ENCODE measurements at places on chromosomes 11 and 22. TPM values are rescaled to one million over a fixed set of nuclear protein-coding genes. Genes with fewer than 3 reads are reported as not detected.

TAGLN gene
- total RNA-seq, result 138 TPM

TRPC6 gene
- 4.4 TPM for total RNA-seq

OR56A1 gene
- 0.97 TPM for total RNA-seq

C11orf24 gene
- 45.2 TPM for total RNA-seq

LYVE1 gene
- total RNA-seq, result 0.94 TPM

DNA sequence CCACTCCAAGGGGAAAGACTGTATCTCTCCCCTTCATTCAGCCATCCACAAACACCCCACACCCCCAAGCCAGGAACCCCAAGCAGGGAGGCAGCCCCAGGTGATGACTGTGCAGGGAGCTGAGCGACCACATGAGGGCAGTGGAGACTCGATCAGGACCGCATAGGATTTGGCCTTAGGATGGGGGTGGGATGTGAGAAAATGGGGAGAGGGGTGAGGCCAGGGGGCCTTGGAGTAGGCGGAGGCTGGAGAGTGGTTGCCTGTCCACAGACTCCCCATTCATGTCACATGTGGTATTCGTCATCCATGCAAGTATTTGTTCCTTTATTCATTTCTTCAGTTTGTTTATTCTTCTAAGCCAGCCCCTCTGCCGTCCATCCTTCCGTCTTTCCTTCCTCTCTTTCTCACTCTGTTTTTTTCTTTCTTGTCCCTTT, 2.7 kb upstream of the RHOD start:
- H3K4me1 ChIP-seq, result peaks cover 21% of the 10 kb centered on the region
- no peak overlapping the region for H3K4me3 ChIP-seq
- peaks cover 8% of the 10 kb centered on the region for H3K27me3 ChIP-seq
- H3K27ac ChIP-seq, result no peak overlapping the region
- peak; percentile 90 for DNase-seq
- no peaks in the 10 kb centered on the region for H3K36me3 ChIP-seq

- no peaks in the 10 kb centered on the region for H3K27me3 ChIP-seq
- H3K4me3 ChIP-seq, result no peak overlapping the region
- H3K36me3 ChIP-seq, result no peaks in the 10 kb centered on the region
- H3K27ac ChIP-seq, result no peak overlapping the region
- DNase-seq, result no peak
Observed at GRCh38 chr11:32479291-32479690, 44.0 kb upstream of the WT1 start.

DNA sequence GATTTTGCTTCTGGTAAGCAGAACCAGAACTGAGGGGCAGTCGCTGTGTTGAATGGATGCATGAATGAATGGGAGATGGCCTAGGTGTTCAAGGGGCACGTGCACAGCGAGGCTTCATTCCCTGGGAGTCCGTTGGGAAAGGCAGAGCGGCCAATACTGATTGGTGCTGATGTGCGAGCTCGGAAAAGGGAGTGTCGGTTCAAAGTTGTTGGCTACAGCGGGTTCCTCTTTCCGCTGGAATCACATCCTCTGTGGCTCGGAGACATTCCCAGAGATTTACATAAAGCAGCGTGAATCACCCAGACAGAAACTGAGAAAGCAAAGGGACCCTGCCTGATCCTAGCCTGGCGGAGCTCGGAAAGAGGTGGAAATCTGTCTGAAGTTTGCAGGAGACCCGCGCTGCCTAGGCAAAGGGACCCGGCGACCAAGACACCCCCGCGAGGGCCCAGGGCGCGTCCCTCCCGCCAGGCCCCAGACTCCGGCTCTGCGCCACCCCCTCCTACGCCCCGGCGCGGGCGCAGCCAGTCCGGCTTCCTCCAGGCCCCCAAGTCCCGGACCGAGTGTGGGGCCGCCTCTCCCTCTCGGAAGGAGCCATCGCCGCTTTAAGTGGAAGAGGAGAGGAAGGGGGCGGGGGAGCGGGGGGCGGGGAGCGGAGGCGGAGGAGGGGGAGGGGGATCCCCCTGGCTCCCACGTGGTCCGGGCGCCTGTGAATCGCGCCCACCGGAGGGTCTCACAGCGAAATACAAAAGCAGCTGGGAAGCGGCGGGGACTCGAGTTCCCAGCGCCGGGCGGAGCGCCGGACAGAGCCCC, at the start of gene FJX1:
Gene FJX1, plus strand, starts transcription at position 774 of the 810 bp plus-strand sequence. CDS start 177 bp downstream, outside the sequence.
- DNase-seq, result peak; percentile 90
- peaks cover 38% of the 10 kb centered on the region for H3K27me3 ChIP-seq
- H3K4me3 ChIP-seq, result peak within 1 kb of the TSS; percentile 65
- H3K27ac ChIP-seq, result no peak within 1 kb of the TSS
- H3K4me1 ChIP-seq, result peaks cover 14% of the 10 kb centered on the region

DNA sequence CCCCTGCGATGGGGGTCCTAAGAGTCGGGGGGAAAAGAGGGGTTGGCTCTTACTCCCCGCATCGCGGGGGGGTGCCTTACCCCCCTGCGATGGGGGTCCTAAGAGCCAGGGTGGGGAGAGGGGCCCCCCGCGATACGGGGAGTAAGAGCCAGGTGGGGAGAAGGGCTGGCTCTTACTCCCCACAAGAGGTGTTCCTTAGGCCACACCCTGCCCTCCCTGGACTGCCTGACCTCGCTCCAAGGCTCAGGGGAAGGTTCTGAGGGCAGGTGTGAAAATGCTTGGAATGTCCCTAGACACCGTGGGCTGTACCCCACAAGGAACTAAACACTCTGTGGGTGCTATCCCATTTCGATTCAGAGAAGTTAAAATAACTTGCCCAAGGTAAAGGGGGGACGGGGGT, 7.8 kb downstream of the UNC93B1 start:
- DNase-seq, result no peak
- no peaks in the 10 kb centered on the region for H3K27me3 ChIP-seq
- H3K4me3 ChIP-seq, result peak overlapping the region; percentile 73
- H3K4me1 ChIP-seq, result peaks cover 4% of the 10 kb centered on the region
- no peaks in the 10 kb centered on the region for H3K36me3 ChIP-seq

DNA sequence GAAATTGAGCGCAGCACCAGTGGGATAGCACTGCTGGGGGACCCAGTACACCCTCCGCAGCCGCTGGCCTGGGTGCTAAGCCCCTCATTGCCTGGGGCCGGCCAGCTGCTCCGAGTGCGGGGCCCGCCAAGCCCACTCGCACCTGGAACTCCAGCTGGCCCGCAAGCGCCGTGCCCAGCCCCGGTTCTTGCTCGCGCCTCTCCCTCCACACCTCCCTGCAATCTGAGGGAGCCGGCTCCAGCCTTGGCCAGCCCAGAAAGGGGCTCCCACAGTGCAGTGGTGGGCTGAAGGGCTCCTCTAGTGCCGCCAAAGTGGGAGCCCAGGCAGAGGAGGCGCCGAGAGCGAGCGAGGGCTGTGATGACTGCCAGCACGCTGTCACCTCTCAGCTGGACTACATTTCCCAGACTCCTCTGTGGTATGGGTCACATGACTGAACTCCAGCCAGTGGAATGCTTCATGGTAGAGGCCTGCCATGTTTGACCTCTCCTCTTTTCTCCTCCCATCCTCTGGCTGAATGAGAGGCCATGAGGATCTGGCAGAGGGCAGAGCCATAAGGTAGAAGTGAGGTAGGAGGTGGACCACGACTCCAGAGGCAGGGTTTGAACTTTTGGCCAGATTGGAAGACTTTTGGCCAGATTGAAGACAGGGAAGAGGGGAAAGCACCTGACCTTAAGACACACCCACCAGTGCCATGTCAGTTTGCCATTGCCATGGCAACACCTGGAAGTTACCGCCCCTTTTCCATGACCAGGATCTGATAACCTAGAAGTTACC, 6.2 kb downstream of the MRGPRD start:
- H3K27ac ChIP-seq, result no peak overlapping the region
- H3K4me1 ChIP-seq, result no peaks in the 10 kb centered on the region
- H3K36me3 ChIP-seq, result no peaks in the 10 kb centered on the region

DNA sequence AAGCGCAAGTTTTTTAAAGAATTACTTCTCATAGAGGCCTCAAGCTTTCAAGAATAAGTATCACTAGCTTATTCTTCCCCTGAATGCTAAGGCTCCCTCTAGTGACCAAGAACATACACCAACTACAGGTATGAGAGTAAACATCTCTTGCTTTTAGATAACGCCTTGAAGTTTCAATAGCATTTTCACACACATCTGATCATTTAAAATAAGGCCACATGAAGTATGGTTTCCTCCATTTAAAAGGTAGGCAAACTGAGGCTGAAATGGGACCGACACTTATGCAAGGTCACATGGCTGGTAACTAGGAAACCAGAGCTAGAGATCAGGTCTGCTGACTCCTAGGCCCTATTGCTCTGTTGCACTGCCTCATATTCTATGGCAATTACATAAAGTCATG, 66.5 kb downstream of the CCDC34 start:
- H3K27ac ChIP-seq, result no peak overlapping the region
- no peaks in the 10 kb centered on the region for H3K27me3 ChIP-seq
- H3K4me3 ChIP-seq, result no peak overlapping the region

DNA sequence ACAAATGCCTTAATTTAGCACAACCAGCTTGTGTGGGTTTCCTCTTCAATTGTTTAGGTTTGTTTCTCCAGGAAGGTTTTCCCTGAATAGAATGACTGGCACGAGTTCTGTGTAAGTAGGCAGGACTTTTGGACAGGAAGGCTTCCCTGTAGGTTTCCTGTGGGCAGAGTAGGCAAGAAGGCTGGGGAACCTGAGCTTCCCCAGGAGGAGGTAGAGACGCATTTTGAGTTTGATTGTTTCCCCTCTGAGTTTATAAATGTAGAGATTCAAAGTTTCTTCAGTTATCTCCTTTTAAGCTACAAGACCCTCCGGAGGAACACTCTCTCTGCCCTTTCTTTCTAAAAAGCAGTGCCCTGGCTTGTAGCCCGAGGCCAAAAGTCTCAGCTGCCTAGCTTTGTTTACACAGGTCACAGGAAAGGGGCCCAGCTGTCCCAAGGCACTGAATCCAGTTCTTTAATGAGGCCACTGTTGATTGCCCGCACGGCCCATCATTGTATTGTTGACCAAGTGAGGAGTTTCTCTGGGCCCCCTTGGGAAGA, 66.6 kb upstream of the RDX start:
- peak overlapping the region; percentile 59 for H3K27ac ChIP-seq
- H3K4me3 ChIP-seq, result no peak overlapping the region
- peak; percentile 44 for DNase-seq
- no peaks in the 10 kb centered on the region for H3K36me3 ChIP-seq

GRCh38 chr11:102345904-102346303, 1.1 kb upstream of the BIRC2 start:
- no peaks in the 10 kb centered on the region for H3K36me3 ChIP-seq
- no peak for DNase-seq
- no peaks in the 10 kb centered on the region for H3K27me3 ChIP-seq
- H3K27ac ChIP-seq, result no peak overlapping the region

- H3K27me3 ChIP-seq, result no peaks in the 10 kb centered on the region
- H3K4me3 ChIP-seq, result no peak overlapping the region
- no peak overlapping the region for H3K27ac ChIP-seq
- H3K4me1 ChIP-seq, result peaks cover 21% of the 10 kb centered on the region
Observed at GRCh38 chr11:64564419-64564818, 26.6 kb upstream of the SLC22A12 start.

GRCh38 chr11:75077316-75077715, 19.4 kb downstream of the OR2AT4 start:
- H3K36me3 ChIP-seq, result no peaks in the 10 kb centered on the region
- no peak overlapping the region for H3K27ac ChIP-seq
- H3K27me3 ChIP-seq, result no peaks in the 10 kb centered on the region
- no peak for DNase-seq

DNA sequence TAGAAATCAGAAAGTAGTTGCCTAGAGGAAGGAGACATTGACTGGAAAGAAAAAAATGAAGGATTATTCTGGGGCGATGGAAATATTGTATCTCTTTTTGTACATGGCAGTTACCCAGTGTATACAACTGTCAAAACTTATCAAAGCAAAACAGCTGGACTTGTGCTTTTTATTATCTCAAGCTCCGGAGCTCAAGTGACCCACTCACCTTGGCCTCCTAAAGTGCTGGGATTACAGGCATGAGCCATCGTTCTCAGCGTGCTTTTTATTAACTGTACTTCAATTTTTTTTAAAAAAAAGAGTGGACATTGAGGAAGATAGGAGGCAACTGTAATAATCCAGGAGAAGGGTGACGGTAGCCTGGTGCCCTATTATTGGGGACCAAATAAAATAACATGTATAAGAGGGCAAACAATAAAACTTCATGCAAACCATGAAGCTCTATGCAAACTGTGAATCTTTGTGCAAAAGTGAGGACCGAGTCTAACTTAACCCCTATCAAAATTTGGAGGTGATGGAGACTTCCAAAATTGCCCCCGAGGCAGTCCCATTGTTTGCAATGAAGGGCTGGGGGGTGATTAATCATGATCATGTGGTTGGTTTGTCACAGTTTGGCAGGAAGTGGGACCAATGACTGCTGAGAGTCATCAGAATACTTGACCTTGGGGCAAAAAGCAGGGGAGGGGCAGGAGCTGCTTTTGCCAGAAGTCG, 23.5 kb downstream of the FZD4 start:
- peaks cover 21% of the 10 kb centered on the region for H3K4me1 ChIP-seq
- no peak for DNase-seq
- no peaks in the 10 kb centered on the region for H3K27me3 ChIP-seq
- H3K27ac ChIP-seq, result no peak overlapping the region
- H3K36me3 ChIP-seq, result no peaks in the 10 kb centered on the region
- no peak overlapping the region for H3K4me3 ChIP-seq

GRCh38 chr11:68025047-68025446, 5.4 kb upstream of the NDUFS8 start:
- no peaks in the 10 kb centered on the region for H3K36me3 ChIP-seq
- no peak for DNase-seq
- H3K27me3 ChIP-seq, result no peaks in the 10 kb centered on the region
- H3K4me1 ChIP-seq, result no peaks in the 10 kb centered on the region

DNA sequence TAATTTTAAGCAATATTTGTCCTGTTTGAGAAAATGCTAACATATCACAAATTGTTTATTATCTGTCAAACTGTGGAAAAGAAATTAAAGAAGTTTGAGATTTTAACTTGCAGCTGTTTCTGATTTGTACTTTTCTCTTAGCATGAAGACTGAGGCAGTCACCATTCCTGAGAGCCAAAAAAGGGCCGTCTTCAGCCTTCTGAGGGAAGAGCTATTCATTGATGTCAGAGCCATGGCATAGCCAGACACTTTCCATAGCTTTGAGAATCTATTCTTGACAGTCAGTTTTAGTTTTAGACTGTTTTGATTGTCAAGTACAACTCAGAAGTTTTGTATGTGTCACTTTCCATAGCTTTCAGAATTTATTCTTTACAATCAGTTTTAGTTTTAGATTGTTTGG, 32.1 kb downstream of the YAP1 start:
- DNase-seq, result no peak
- H3K27ac ChIP-seq, result no peak overlapping the region
- no peaks in the 10 kb centered on the region for H3K27me3 ChIP-seq
- no peak overlapping the region for H3K4me3 ChIP-seq

- no peak overlapping the region for H3K4me3 ChIP-seq
- no peaks in the 10 kb centered on the region for H3K36me3 ChIP-seq
- peak; percentile 79 for DNase-seq
- no peak overlapping the region for H3K27ac ChIP-seq
Observed at GRCh38 chr11:99739464-99740089, 718.8 kb downstream of the CNTN5 start.

Data from GM23338 (cell line).